Lower leg skin (tissue), 4 donors: ENCODE measurements at places on chromosomes 4 and X.

DNA sequence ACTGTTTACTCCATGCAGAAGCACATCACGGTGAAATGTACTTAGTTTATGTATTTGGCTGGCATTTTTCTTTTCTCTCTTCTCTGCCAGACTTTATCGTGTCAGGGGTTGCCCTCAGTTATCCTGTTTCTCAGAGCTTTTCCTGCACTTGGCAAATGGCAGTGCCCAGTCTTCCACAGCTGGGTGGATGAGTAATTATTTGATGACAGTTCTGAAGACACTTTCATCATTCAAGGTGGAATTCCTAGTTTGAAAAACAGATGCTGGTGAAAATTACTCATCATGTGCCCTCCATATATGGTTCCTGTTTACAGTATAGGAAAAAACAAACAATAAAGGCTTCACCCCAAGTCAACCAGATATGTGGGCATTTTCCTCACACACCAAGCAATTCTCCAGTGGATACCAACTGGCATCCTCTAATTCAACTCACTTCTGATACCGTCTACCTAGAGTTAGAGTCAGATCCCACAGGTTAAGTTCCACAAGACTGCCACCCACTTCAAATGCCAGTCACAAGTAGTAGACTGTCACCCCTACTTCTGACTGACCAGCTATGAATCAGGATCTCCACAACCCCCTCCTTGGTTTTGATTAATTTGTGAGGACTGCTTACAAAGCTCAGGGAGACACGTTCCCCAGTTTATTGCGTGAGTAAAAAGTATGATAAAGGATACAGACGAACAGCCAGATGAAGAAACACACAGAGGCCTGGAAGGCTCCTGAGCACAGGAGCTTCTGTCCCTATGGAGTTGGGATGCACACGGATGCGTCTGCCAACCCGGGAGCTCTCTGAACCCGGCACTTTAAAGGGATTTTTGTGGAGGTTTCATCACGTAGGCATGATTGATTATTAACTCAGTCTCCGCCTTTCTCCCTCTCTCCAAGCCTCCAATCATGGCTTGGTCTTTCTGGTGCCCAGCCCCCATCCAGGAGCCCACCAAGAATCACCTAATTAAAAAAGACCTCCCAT is 72.9 kb downstream of the CLDN34 start:
- no peak for DNase-seq

DNA sequence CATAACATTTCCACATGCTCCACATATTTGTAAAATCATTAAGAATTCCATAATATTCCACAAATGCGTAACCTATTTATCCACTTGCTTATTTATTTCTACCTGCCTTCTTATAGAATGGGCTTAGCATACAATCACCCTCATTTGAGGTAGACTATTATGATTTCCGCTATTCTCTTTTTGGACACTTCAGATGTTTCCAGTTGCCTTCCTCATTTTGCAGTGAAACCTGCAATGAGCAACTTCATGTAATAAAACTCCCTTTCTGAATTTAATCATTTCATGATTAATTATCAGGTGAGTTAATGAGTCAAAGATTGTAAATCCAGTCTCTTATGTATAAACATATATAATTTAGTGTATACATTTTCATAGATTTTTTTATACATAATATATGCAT is 58.0 kb downstream of the PPP3CA start:
- no peak for DNase-seq

DNA sequence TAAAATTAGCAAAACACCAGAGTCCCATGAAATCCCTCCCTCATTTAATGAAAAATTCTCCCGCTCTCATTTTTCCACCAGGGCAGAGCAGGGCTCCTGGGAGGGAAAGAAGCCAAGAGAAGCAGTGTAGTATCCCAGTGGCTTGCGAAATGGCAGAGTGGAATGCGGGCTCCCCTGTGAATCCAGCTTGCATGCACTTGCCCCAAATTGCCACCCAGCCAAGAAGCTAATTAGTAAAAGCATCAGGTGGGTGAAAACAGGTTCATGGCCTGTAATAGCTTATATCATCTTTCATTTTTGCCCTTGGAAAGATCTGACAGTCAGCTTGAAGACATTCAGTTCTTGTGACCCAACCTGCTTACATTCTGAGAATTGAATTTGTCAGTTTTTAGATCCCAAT is 10.1 kb downstream of the AMOT start:
- peak; percentile 14 for DNase-seq

- DNase-seq, result no peak
Observed at GRCh38 chr4:158813113-158813512, 44.3 kb downstream of the FNIP2 start.

DNA sequence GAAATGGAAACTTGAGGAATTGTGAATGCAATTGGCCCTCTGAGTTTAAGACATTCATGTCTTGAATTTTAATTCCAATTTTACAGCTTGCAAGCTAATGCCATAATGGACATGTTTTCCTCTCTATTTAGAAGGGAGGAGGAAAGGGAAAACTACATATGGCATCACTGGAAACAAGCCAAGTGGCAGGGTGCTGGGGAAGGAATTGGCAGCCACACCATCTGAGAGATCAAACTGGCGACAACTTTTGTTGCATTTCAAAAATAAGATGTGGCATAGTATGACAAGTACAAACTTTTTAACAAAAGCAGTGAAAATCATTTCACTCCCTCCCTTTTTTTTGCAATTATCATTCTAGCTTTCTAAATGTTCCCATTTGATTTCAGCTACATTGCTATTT is 615.6 kb downstream of the CENPC start:
- no peak for DNase-seq

DNA sequence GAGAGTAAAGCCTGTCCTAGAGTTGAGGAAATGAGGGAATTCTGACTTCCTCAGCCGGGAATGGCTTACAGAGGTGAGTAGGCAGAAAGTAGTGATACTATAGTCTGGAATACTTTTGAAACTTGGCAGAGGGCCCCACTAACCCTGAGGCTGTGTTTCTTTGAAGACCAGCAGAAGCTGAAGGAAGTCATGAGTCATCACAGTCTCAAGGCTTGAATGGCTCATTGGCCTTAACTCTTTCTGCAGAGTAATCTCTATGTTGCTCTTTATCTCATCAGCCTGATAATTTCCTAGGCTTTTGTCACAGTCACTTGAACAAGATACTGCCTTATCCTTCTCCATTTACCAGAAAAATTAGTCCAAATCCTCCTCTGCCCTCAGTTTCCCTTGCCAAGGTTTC is 80.8 kb downstream of the ANKRD50 start:
- DNase-seq, result no peak

DNA sequence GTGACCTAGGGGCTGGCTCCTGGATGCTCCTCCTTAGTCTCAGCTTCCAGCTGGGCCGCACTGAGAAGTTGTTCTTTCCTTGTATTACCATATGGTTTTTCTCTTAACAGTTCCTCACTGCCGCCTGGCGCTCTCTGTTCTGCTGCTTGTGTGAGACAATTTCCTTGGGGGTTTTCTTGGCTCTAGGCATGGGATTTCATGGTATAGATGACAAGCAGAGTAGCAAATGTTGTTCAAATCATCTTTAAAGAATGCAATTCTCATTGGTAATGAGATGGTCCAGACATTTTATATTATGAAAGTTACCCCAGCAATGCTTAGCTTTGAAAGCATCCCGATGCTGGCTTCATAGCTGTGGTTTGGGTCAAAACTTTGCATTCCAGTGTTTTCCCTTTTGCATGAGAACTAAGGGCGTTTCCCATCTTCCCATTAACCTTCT is 37.6 kb downstream of the SEPTIN11 start:
- DNase-seq, result no peak
